Fibroblast of skin of right biceps (primary cell): ENCODE measurements at places on chromosomes 13 and 19.

DNA sequence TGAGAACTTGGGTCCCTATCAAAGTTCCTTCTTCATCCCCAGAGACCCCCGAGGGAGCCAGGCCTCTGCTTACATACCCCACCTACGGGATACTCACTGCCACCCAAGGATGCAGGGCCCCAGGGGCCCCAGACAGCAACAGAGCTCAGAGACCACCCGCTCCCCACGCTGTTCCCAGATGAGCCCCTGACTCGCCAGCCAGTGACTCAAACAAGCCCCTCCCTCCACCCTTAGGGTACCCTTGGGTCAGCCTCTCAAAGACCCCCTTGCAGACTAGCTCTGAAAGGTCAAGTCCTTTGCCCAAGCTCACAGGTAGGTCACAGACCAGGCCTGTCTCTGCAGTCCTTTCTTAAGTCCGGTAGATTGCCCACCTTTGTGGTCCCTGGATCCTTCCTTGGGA, 45.7 kb downstream of the CD320 start:
- no peak for DNase-seq

DNA sequence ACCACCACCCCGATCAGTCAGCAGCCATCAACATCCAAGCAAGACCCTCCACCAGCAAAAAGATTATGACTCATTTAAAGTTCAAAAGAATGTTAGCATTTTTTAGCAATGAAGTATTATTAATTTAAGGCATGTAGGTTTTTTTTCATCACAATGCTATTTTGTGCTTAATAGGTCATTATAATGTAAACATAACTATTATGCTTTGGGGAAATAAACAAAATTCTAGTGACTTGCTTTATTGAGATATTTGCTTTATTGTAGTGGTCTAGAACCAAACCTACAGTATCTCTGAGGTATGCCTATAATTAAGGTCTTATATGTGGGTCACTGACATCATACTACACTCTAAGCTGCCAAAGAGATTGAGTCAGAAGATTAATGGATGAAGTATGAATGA, 20.0 kb downstream of the KLF12 start:
- DNase-seq, result peak; percentile 77

DNA sequence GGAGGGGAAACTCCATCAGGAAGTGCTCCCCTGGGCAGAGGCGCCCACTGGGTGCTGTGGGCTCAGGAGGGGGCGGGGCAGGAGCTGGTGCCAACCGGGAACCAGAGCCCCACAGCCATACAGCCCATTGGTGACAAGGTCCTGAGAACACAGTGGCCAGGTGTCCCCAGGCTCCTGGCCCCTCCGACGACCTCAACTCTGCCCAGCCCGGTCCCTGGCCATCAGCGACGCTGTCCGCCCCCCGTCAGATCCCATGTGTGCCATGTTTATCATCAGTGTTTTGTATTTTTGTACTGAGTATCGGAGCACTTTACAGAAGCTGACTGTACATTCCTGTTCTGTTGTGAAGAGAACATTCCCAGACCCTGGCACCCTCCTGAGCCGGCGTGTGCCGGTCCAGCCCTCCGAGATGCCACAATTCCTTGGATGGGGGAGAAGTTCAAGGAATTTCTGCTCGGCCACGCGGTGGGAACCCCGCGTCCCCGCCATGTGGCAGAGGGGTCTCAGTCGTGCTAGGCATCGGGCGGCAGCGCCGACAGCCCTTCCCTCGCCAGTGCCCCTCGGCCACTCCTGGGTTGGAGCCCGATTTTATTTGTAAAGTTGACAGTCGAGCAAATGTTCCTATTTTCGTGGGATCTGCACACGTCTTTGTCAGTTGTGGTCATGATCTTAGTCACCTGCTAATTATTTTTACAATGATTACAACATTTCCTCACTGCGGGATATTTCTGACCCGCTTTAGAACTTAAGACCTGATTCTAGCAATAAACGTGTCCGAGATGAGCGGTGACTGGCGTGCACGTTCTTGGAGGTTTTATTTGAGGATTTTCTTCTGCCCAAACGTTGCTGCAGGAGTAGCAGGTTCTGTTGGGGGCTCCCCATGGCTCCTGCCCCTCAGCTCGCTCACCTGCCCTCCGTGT, 16.9 kb downstream of the PEX11G start:
- DNase-seq, result no peak

DNA sequence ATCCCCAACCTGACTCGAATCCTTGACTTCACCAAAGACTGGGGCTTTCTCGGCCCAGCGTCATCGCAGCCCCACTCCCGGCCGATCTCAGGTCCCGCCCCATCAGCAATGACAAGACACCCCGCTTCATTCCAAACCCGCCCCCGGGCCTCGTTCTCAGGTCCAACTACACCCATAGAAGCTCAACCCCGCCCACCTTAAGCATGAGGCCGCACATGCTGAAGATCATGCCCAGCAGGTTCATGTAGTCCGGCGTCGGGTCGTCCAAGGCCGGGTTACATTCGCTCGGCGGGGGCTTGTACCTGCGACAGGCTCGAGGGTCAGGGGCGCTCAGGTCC, 2.3 kb downstream of the WDR83 start:
- DNase-seq, result peak; percentile 29

DNA sequence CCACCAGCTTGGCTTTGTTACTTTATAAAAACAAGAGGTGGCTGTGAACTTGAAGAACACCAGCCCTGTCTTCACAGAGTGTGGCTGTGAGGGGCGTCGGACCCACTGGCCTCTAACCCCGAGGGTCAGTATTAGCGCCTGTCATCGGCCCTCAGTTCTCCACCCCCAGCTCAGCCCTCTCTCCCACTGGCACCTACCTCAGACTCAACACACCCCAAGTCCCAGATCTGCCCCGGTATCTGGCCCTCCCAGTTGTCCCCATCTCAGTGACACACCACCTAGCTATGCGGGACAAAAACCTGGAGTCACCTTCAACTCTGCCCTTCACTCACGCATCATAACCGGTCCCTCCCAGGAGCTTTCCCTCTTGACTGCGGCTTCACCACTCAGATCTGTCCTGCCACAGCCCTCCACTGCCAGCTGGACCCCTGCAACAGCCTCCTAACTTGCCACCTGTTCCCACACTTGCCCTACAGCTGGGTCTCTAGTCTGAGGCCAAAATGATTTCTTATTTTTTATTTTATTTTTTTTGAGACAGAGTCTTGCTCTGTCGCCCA, 45.4 kb downstream of the PEPD start:
- DNase-seq, result no peak

GRCh38 chr19:55088543-55089341, 13.1 kb downstream of the EPS8L1 start:
- peak; percentile 67 for DNase-seq

GRCh38 chr13:80894917-80895316, 554.0 kb upstream of the SPRY2 start:
- no peak for DNase-seq

DNA sequence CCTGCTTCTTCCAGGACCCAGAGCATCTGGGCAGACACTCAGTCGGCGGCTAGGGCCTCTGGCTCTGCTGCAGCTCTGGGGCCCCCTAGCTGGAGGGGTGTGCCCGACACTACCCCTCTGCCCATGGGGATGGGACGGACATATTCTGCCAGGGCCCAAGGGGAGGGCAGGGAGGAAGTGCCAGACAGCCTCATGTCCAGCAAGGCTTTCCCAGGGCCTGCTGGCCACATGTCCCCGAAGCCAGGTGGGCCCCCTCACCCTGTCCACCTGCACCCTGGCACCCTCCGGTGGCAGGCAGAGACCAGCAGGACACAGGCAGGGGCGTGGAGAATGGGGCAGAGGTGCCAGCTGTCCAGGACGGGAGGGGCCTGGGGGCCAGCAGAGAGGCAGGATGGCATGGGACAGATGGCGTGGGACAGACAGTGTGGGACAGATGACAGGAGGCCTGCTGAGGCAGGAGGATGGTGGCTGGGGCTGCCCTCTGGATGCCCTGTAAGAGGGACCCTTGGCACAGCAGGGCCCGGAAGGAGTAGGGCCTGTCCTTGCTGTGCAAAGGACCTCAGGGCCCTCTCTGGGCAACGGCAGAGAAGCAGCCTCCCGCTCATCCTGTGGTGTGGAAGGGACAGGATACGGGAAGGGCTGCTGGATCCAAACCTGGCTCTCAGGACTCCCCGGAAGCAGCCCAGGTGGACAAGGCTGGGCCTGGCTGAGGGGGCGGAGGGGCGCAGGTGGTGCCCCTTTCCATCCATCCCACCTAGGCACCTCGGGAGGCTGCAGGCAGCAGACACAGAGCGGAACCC, 29.1 kb downstream of the CEBPG start:
- no peak for DNase-seq

DNA sequence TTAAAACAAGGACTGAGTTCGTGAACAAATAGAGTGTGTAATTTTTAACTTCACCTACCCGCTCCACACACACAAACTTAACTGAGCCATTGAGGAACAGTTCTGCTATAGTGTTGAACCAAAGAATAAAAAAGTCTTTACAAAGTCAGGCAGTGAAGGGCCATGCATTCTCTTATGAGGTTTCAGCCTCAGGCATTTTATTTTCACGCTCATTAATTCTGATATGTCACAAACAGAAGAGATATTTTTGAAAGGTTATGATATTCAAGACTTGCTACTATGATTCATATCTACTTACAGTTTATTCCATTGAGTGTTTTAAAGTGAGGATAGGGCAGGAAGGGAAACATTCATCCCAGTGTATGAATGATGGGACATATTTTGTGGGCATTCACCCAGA, 282.2 kb downstream of the SLITRK5 start:
- no peak for DNase-seq

DNA sequence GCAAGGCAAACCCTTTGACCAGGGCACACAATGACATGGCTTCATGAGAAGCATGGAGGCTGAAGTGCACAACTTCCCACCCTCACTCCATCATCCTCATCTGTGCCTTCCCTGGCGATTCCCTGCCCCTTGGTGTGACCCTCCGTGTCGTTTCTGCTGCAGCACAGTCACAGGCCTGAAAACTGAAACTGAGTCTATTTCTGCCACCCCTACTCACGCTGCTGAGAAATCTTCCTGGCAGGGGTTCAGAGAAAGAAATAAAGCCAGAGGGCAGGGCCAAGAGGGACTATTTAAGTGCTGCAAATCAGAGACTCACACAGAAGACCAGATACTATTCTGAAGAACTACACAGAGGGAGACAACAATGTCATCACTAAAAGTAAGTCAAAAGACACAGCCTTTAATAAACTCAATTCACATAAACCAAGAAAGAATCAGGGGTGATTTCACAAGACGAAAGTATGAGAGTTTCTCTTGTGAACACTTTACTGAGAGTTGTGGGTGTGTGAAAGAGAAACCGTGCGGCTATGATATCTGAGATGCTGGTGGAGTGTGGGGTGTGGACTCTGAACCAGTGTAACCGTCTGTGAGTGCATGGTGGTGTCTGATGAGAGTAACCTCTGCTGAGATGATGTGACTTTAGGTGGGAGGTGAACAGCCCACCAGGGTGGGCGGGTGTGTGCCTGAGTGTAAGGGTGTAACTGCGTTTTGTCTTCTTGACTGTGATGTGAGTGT, 23.5 kb downstream of the LGALS16 start:
- no peak for DNase-seq

DNA sequence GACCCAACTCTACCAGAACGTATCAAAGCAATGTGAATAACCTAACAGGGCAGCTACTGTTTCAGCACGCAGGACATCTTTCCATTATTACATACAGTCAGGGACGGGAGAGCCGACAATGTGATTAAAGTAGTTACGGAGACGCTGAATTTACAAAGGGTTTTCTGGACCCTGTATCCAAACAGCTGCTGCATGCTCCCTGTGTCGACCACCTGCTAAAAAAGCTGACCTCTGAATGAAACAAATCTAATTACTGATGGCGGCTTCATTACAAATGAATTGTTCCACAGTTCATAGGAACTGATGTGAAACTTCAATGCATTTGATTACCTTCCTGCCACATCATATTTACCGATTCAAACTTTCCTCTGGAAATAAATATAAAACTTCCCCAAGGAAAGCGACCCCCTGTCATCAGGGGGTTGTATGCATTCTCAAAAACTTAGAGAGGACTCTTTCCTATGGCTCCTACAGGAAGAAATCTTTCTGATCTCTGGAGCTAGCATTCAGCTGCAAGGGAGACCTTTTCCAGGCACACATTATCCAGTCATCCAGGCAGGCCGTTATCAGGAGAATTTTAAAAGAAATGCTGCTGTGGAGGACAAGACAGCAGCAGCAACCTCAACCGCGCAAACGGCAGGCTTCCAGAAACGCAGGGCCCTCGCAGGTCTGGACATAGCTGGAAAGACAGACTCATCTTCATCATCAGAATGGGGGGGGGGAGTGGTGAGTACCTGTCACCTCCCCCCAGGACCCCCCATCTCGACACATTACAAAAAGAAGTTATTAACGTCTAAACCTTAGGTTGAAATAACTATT, 3.1 kb downstream of the EFNB2 start:
- peak; percentile 53 for DNase-seq

- no peak for DNase-seq
Observed at GRCh38 chr19:29428071-29428470, 97.7 kb upstream of the VSTM2B start.
